ENCODE measurements at places on chromosomes 1 and 21.

- peak; percentile 78 for DNase-seq
Observed at GRCh38 chr1:160539990-160540858, 17.2 kb upstream of the SLAMF6 start.

GRCh38 chr1:6927626-6928025 lies 142.4 kb downstream of the CAMTA1 start:
- DNase-seq, result no peak

- DNase-seq, result no peak
Observed at GRCh38 chr1:236214761-236215160, 67.0 kb downstream of the ERO1B start.

- no peak for DNase-seq
Observed at GRCh38 chr1:88612773-88613172, 71.3 kb upstream of the PKN2 start.

DNA sequence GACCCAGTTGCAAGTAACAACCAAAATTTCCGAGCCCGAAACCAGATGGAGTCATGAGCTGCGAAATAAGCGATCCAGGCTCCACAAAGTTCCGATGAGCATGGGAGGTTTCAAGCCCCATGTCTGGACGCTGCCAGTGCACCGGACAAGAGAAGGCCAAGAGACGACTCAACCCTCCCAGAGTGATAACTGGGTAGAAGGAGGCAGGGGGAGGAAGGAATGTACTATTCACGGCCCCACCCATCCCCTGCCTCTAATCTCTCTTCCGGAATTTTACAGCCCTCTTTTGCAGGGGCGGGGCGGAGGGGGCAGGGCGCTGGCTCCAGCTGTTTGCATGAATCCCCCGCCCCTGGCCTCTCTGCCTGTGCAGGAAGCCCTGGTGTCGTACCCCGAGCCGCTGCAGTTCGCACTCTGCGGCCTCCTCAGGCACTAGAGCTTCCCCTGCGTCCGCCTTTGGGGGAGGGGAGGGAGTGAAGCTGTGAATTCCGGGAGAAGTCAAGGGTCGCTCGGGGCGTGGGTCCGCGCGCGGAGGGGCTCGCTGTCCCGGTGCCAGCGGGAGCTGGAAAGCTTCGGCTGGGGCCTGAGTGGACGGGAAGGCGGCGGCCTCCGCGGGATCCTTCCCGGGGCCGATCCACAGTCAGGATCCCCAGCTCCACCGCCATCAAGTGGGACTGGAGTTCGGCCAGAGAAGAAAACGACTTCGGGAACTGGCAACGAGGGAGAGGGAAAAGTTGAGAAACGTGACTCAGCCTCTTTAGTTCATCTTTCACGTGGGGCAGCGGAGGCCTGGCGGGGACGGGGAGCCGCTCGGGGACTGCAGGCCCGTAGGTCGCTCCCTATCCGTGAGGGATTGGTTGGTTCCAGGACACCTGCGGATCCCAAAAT lies 6.3 kb upstream of the PTP4A2 start:
- peak; percentile 78 for DNase-seq

- no peak for DNase-seq
Observed at GRCh38 chr1:119966020-119966419, 69.7 kb upstream of the ADAM30 start.

DNA sequence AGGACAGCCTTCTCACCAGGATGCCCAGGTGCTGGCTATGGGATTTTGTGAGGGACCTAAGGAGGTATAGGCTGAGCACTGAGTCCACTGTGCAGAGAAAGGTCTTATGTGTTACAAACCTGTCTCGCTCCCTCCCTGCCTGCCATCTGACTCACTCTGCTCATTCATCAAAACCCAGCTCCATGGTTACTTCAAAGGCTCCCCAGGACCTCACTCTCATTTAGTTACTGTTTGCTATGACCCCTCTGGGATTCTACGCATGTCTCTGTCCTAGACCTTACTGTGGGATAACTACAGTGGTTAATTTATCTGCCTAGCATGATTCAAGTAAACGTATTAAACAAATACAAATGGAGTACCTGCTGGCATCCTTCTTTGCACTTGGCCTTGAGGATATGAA lies 211.6 kb upstream of the KIAA0040 start:
- no peak for DNase-seq

DNA sequence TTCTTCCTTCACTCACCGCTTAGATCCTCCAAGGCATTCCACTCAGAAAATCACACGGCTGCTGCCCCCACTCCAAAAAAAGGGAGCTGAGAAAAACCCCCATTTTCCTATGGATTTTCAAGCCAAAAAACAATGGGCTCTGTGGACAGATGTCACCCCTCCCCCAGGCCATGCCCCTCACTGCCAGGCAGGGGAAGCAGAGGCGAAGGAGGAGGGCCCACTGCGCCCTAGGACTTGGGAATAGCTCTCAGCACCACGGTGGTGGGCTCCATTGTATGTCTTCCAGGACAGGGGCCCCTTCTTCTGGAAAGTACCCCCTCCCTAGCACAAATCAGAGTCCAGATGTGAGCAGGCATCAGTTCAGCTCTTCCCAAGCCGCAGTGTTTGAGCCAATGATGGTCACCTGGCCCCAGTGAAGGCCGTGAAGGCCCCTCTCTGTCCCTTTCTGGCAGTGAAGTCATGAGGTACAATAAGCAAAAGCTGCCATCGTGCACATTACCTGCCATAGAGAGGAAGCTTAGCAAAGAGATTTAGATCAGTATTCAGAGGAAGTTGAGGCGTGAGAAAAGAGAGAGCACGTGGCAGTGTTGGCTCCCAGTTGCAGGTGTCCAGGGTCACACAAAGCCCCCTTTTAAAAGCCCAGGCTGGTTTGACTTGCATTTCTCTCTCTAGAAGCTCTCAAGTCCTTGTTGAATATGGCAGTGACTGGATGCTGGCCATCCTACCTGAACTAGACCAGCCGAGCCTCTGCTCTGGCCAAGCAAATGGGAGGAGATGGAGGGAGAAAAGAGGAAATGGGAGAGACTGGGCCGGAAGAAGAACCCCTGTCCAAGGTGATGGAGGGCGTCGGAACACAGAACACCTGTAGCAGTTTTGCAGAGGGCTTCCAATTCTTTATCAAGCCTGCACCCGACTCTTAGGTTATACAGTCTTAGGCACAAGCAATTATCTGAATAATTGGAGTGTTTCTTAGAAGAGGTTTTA lies 149.0 kb downstream of the TOMM20 start:
- no peak for DNase-seq

GRCh38 chr1:169692756-169693460 lies 18.5 kb downstream of the SELL start:
- peak; percentile 73 for DNase-seq

GRCh38 chr1:43057567-43057966 lies 98.9 kb upstream of the SLC2A1 start:
- no peak for DNase-seq

GRCh38 chr1:6813165-6813564 lies 27.9 kb downstream of the CAMTA1 start:
- DNase-seq, result no peak

DNA sequence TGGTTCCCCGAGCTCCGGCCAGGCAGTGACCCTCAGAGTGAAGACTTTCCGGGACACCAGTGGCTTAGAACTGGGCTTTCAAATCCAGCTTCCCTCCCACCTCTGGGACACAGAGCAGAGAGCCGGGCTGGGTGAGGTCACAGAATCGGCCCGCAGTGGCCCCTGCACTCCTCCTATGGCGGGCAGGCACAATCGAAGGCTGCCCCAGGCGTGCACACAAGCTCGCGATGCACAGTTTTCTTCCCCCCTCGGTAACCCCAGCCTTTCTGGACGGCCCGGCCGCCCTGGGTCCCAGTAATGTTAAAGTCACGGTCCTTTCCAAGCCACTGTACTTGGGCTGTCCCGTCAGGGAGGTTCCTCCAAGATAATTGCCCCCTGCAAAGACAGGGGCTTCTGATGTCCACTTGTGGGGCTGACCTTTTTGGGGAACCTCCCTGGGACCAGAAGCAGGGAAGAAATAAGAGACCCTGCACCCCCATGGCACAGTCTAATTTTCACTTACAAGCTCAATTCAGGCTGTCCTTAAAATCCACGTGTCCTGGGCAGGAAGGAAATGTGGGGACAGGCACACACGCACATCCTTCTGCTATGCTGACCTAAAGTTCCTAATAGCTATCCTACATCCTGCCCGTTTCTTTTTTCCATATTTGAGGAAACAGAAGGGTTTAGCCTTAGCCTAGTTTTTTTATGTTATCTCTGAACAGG lies 13.7 kb downstream of the TFF3 start:
- no peak for DNase-seq

DNA sequence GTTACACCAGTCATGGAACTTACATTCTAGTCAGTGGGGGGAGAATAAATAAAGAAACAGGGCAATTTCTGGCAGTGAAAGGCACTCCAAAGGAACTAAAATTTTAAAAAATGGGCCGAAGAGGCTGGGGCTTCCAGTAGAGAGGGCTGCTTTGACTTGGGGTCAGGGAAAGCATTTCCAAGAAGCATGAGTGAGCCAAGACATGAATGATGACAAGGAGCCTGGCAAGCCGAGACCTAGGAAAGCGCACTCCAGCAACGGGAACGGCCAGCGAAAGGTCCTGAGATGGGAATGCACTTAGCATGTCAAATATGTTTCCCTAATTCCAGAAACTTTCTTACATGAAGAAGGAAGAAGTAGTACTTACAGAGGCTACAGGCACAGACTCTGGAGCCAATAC lies 95.4 kb upstream of the NGF start:
- no peak for DNase-seq

Data from CD4-positive, alpha-beta T cell treated with Interferon alpha-2 for 1 hour (primary cell).